ENCODE measurements at places on chromosomes 2 and 18.

DNA sequence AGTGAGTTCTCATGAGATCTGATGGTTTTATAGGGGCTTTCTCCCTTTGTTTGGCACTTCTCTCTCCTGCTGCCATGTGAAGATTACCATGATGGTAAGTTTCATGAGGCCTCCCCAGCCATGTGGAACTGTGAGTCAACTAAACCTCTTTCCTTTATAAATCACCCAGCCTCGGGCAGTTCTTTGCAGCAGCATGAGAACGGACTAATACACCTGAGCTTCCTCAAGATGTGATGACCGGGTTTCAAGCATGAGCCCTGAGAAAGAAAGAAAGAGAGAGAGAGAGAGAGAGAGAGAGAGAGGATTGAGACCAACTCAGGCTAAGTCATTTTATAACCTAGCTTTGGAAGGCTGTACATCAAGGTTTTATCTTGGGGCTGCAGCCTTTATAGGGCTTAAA, 167.7 kb upstream of the SERPINE2 start:
- DNase-seq = no peak

DNA sequence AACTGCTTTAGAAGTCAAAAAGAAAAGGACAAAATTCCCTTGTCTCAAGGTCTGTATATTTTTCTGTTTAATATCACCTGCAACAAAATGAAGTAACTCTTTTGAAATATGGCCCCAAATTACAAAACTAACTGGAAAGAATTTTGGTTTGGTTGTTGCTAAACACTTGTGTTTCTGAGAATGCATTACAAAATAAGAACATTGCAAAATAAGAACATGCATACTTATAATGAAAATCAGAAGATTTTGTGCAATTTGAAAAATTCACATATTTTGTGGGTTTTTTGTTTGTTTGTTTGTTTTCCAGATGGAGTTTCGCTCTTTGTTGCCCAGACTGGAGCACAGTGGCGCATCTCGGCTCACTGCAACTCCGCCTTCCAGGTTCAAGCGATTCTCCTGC, 21.8 kb downstream of the NDUFB3 start:
- no peak for DNase-seq

DNA sequence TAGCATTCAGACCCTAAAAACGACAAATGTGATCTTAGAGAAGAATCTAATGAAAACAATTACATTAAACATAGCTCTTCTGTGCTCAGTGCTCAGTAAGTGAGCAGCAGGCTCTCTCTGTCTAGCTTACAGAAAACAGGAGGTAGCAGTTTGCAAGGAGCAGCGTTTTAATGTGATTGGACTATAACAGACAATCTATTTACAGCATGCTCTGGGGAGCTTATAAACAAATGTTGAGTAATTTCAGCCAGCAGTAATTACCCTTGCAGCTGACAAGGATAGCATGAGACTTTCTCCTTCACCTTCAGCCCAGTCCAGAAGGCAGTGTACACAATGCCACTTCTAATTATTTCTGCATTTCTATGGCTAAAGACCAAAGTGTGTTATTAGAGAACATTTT, 270.4 kb downstream of the FIGN start:
- DNase-seq = no peak

DNA sequence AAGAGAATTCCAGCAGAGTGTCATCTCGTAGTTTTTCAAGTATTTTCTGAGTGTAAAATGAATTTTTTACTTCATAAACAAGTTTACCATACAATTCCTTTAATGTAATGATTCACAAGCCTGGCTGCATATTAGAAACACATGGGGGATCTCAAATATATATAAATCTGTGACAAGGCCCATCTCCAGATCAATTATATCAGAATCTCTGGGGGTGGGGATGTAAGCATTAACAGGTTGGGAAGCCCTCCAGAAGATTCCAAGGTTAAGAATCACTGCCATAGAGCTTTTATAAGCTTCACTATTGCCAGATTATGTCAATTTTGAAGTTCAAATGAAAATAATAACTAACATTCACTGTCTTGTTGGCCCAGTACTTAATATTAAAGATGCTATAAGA, 111.2 kb downstream of the BAZ2B start:
- DNase-seq = no peak

DNA sequence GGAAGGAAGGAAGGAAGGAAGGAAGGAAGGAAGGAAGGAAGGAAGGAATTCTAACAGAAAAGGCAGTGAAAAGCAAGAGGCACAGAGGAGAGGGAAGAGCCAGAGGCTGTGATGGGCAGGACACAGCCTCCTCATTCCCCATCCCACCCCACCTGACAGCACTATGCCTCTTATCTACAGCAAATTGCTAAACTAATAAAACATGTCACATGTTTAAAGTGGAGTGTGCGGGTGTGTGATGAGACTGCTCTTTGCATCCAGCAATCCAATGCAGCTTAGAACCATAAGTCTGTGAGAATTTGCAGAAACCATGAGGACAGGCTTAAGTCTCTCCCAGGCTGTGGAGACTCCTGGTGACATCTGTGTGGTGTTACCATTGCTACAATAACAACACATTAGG, 108.4 kb upstream of the ALK start:
- no peak for DNase-seq
